ENCODE measurements at places on chromosomes 2 and 18.

GRCh38 chr2:8851811-8852560 is 14.6 kb upstream of the KIDINS220 start:
- DNase-seq: no peak

DNA sequence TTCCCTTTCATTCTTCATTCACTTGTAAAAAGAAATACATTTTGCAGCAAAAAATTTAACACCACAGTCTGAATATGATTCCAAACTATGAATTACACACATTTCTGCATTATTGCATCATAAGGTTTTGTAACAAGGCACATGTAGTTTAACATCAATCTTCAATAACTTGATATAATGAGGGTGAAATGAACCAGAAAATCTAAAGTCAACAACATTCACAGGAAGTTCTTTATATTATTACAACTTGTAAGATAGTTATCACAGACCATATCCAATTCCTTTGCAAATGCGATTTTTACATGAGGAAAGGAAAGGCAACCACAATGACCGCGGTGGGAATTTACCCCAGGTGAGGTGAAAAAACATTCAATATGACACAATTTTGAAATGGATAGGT is 213.3 kb downstream of the NAPG start:
- DNase-seq: no peak

GRCh38 chr2:63364866-63365265 is 223.4 kb downstream of the WDPCP start:
- DNase-seq: no peak

DNA sequence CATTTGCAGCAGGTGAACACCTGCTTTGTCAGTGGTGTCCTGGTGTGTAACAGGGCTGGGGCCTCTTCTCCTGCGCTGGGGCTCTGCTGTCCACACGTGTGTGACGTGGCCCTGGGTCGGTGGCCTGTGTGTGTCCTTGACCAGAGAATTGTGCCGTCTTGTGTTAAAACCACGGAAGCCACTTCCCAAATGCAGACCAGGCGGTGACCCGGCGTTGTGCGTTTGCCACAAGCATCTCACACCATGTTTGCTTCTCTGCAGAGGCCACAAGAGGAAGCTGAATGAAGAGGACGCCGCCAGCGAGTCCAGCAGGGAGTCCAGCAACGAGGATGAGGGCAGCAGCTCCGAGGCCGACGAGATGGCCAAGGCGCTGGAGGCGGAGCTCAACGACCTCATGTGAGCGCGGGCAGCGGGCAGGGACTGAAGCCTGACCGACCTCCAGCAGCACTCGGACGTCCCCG is 44.3 kb upstream of the KCNG2 start:
- DNase-seq: no peak

DNA sequence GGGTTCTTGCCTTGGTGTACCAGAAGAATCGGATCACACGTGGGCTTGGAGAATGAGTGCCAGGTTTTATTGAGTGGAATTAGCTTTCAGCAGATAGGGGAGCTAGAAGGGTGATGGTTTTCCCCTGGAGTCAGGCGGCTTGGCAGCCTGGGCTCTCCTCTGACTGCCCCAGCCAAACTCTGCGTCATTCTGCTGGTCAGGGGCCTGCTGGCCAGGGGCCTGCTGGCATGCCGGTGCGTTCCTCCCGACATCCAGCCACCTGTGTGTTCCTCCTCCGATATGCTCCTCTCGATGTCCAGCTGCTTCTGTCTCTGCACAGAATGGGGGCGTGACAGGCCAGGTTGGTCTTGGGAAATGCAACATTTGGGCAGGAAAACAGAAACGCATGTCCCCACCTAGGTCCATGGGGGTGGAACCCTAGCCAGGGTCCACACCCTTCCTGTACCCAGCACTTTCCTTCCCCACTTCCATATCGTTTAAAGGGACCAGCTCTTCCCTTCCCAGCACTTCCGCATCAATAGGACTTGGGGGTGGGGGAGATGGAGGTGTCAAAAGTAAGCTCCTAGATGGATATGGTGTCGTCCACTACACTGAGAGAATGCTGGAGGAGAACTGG is 85.3 kb downstream of the VWA3B start:
- no peak for DNase-seq

GRCh38 chr2:205692104-205692503 is 9.8 kb downstream of the NRP2 start:
- DNase-seq: no peak

GRCh38 chr2:144011098-144011497 is 508.8 kb downstream of the ZEB2 start:
- DNase-seq: no peak

DNA sequence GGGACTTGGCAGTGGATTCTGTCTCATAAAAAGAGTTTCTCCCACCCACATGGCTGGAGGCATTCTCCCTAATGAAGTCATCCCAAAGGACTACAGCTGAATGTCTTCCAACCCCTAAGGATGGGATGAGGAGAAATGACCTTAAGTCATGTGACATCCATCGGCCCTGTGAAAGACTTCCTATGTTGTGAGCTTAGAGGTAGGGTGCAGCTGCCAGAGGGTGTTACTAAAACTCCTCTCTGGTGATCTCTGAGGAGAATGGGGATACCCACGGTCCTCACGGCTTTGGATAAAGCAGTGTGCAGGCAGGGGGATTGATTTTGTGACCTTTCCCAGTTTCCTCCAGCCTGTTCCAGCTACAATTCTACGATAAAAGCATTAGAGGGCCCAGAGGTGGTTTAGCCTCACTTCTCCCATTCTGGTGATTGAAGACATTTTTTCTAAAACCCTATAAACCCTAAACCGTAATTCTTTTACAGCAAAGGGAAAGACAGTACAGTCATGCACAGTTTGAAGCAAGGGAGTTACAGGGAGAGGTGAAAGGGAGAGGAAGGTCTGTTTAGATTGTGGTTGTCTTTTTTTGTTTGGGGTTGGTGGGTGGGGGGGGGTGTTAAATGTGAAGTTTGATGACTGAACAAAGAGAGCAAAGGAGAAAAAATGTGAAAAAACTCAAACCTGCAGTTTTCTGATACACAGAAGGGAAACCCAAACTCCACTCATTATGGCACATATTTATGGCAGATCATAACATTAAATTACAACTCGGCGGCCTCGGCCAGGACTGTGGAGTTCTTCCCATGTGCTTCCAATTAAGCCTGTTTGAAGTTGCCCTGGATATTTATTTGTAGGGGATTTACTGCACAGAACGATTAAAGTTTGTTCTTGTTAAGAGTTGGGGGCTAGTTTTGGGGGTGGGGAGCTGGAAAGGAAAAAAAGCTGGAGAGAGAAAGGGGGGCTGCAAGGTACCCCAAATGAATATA is 26.6 kb upstream of the SLC14A2 start:
- DNase-seq: no peak
